ENCODE measurements at places on chromosomes 12 and 14.

DNA sequence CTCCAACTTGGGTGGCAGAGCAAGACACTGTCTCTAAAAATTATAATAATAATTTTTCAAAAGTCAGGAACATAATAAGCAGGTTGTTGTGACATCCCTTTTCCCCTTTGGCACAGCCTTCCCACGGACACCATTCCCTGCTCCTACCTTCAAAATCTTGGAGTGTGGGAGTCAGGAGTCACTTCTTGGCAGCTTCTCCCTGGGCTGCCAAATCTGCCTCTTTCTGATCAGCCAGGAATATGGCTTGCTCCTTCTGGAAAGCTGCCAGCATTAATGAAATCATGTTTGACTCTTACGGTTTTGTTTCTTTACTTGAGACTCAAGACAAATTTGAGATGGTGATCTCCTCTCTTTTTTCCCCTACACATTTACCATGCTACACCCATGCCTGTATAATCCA is 391.4 kb upstream of the SYT1 start:
- DNase-seq = no peak

DNA sequence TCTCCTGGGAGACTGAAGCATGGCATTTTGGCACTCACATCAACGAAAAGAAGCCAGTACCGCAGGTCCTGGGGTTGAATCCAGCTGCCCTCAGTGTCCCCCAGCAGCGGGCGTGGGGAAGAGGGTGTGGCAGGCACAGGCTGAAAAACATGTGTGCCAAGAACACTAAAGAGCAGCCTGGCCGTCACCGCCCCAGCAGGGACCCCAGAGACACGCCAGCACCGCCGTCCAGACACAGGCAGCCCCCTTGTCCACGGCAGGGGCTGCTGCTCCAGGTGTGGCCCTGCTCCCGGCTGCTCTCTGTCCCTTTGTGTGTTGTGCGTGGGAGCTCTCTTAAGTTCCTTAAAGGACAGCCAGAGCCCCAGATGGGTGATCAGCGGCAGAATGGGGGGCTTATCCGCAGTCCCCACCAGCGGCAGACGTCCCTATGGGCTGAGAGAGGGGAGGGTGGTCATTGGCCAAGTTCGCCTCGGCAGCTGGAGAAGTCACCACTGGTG is 556 bp downstream of the PHETA1 start:
- DNase-seq = no peak

DNA sequence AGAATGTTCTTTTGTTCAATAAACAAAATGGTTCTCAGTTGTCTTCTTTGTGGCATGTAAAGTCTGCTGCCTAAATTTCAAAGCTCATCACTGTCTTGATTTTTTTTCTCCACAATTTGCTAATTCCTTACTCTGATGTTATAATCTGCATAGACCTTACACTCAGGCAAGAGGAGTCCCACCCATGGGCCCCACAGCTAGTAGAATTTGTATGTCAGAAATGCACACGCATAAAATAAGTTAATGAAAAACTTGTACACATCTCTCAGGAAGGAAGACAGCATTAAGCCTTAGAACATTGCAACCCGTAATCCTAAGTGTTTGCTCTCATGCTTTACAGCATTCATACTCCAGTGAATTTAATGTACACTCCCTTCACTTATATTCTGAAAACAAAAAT is 280.8 kb downstream of the ATXN7L3B start:
- no peak for DNase-seq

DNA sequence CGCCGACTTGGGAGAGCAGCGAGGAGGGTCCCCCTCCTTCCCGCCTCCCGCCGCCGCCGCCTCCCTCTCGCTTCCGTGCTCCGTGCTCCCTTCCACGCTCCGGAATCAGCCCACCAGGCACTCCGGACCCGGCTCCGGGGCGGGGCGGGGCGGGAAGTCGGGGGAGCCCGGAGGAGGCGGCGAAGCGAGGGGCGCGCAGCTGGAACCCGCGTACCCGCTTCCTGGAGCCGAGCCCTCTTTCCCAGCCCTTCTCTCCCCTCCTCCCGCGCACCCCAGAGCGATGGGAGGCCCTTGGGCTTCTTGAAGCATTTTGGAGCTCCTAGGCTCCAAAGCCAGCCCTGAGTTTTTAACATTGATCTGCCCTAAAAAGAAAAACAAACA is at the start of gene SYNDIG1L:
Gene SYNDIG1L (minus strand): TSS at position 9 of the 381 bp plus-strand sequence. CDS start 16,466 bp downstream, outside the sequence.
- no peak for DNase-seq

- peak; percentile 3 for DNase-seq
Observed at GRCh38 chr12:59940631-59941342, 345.0 kb downstream of the SLC16A7 start.

GRCh38 chr12:99911967-99912366 is 72.8 kb downstream of the ANKS1B start:
- DNase-seq = no peak

DNA sequence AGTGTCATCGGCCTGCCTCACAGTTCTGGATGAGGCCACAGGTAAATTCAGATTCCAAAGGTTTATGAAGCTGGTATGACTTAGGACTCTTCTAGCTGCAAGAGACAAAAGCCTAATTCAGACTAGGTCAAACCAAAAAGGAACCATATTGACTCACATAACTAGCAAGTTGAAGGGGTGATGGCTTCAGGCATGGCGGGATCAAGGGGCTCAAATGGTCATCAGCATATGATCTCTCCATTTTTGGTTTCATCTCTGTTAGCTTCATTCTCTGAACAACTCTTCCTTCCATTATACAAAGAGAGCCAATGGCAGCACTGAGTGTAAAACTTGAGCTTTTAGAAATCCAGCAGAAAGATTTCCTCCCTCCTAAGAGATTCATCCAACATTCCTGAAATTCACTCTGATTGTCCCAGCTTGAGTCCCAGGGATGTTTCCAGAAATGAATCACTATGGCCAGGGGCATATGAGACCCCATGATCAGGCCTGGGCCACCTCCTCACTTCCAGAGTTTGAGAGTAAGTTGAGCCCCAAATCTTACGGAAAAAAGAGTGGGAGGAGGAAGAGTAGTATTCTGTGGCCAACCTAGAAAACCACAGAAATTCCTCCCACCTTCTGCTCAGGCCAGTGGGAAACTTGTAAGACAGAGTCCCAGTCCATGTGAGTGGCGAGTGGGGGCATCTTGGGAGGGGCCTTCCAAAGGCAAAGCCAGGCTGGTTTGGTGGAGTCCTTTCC is 2.0 kb upstream of the MAP1LC3B2 start:
- no peak for DNase-seq

DNA sequence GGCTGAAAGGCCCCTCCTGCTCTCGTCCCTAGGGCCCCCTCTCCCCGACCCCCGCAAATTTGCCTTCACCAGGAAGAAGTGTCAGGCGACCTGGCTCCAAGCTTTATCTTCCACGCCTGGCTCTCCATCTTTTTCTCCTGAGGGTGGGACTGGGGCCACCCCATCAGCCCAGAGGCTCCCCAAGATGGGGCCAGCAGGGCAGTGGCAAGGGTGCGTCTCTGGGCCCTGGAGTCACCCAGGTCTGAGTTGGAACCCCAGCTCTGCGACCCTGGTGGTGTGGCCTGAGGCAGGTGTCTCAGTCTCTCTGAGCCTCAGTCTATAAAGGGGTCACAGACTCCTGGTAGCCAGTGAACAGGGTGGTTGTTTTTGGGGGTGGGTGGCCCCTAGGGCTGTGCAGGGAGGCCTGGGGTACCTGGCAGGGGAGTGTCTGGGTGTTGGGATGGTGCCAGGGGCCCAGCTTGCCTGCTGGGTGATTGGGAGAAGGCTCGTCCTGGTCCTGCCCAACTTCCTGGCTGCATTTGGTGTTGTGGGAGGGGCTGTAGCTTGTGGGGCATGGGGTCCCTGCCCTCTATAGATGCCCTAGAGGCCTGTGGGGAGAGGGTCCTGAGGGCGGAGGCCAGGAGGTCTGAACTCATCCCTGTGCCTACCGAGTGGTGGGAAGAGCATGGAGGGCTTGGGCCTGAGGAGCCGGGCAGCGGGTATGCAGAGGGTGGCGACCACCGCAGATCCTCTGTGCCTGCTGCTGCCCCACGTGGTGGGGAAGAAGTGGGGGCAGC is 7.6 kb downstream of the KIF26A start:
- DNase-seq = no peak

DNA sequence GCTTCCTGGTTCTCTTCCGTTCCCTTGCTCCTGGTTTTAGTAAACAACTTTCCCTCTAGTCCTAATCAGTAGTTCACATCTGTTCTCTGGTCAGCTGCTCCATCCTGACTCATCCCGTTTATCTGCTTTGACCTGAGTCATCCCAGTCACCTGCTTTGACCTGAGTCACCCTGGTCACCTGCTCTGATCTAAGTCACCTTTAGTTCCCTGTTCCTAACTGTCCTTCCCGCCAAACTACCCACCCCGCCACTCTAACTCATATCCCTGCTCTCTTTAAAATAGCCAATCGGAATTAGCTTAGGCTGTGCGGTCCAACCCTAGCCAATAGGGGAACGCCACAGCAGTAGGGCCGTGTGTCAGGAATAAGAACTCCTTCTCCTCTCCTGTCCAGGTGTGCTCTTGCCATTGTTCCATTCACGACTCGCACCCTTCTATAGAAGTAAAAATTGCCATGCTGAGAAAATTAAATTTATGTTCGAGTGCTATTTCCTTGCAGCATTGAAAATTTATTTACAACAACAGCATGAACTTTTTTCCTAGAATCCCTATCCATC is 3.1 kb upstream of the ANKRD33 start:
- DNase-seq = no peak

GRCh38 chr12:120724720-120725119 is 906 bp upstream of the ACADS start:
- no peak for DNase-seq

- DNase-seq = no peak
Observed at GRCh38 chr12:2255311-2255710, 202.5 kb downstream of the CACNA1C start.

- no peak for DNase-seq
Observed at GRCh38 chr14:69948351-69948750, 69.1 kb downstream of the SMOC1 start.

DNA sequence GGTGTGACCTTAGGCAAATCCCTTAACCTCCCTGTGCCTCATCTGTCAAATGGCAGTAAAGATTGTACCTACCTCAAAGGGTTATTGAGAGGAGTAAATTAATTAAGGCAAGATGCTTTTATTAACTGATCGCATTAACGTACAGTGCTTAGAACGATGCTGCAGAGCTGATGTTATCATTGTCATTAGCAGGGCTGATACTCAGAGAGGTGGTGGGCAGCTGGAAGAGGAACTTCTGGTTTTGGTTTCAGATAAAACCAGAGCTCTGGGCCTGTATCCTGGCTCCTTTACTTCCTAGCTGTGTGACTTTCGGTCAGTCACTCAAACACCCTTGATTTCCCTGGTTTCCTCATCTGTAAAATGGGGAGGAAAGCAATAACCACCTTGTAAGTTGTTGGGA is 55.1 kb downstream of the CALM1 start:
- no peak for DNase-seq

DNA sequence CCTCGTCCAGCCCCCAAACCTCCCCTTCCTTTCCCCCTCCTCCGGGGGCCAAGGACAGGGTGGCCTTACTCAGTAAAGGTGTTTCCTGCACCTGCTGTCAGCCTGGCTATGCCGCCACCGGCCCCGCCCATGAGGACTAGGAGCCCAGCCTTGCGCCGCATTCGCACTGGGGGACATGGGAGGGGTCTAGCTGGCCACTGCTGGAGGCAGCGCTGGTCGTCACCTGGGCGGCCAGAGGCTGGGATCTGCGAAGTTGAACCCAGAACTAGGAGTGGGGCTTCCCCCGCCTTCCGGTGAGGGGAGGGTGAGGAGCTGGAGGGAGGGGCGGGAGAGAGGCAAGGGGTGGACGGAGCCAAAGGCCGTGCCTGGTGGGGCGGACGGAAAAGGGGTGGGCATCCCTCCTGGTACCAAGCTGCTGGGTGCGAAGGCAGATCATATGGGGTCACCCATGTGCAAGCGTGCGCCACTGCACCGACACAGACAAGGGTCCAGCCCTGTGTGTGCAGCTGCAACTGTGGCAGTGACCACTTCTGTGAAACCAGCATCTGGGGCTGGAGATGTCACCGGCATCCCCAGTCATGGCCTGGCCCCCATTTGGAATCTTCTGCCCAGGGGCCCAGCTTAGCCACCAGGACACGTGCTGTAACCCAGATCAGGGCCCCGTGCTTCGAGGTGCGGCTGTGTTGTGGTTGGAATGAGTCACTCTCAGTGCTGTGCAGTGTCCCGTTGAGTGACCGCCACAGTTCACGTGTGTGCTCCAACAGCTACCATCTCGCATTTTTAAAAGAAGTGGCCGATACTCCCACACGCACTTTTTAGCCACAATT is 8.5 kb downstream of the AMN start:
- no peak for DNase-seq

DNA sequence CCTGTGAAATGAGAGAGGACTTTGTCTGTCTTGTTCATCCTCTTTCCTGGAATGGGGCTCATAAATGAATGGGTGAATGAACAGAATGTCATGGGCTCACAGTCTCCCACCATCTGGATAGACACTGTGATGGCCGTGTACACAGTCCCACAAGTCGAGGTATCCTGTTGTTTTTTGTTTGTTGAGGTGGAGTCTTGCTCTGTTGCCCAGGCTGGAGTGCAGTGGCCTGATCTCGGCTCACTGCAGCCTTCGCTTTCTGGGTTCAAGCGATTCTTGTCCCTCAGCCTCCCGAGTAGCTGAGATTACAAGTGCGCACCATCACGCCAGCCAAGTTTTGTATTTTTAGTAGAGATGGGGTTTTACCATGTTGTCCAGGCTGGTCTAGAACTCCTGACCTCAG is 16.1 kb upstream of the PLA2G1B start:
- DNase-seq = no peak

- no peak for DNase-seq
Observed at GRCh38 chr14:83006121-83006670, 1472.5 kb upstream of the SEL1L start.

DNA sequence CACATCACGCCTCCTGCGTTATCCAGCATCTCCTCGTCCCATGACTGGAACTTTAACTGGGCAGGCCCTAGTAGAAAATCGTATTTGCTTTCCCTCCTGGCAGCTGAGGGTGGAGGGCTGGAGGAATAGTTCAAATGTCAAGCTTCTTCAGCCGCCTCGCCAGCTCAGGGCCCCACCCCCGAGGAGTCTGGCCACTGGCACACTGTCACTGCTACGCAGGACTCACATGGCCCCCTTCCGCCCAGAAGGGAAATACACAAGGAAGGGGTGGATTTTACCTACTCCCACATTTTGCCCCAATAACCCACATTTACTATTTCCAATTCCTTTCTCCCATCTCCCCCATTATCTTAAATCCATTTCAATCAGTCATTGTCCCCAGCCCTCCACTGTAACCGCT is 8.6 kb downstream of the SLC6A13 start:
- no peak for DNase-seq

- DNase-seq = no peak
Observed at GRCh38 chr14:22974530-22975313, 7.6 kb downstream of the AJUBA start.

DNA sequence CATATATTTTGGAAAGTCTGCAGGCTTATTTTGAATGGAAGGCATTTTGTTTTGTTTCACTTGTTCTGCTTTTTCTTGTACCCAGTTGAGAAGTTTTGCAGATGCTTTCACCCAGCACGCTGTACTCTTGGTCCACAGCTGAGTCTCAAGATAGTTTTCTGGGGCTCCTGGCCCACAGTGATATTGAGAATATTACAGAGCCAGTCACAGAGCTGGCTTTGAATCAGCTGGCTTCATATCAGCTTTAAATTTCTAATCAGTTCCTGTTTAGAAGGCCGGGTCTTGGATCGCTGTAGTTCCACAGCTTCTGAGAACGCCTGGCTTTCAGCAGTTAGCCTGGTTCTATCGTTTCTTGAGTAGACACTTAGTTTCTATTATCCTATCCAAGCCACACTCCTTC is 32.5 kb upstream of the PARP11 start:
- DNase-seq = no peak

GRCh38 chr14:88005050-88005481 is at the start of gene GPR65:
Gene GPR65, plus strand, starts transcription at chr14:88005135. Its CDS starts 5,713 bp downstream, at chr14:88010848.
- no peak for DNase-seq

Measured in fibroblast of skin of left biceps (primary cell).